ENCODE measurements at places on chromosomes 3 and 15. TPM values are rescaled to one million over a fixed set of nuclear protein-coding genes. Genes with fewer than 3 reads are reported as not detected.

DNA sequence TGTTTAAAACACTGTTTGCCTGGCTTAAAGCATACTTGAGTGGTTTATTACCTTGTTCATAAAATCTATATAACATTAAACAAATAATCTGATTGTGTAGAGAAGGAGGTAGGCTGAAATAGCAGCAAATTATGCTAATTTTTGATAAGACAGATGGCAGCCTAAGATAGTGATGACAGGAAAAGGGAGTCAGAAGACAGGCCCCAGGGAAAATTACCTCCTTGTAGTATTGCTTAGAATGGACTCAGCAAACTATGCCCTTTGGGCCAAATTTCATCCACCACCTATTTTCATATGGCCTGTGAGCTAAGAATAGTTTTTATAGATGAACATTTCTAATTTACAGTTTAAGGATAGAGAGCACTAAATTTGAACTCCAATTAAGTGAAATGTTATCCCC, 37.8 kb downstream of the CHD2 start:
- DNase-seq = no peak

- no peak for DNase-seq
These were observed 114.0 kb upstream of the RGMA start for GRCh38 chr15:93203036-93203435.

GRCh38 chr3:136437043-136437442, 186.9 kb downstream of the PCCB start:
- DNase-seq = no peak

- DNase-seq = no peak
These were observed 14.4 kb downstream of the STRA6 start for GRCh38 chr15:74188216-74188615.

DNA sequence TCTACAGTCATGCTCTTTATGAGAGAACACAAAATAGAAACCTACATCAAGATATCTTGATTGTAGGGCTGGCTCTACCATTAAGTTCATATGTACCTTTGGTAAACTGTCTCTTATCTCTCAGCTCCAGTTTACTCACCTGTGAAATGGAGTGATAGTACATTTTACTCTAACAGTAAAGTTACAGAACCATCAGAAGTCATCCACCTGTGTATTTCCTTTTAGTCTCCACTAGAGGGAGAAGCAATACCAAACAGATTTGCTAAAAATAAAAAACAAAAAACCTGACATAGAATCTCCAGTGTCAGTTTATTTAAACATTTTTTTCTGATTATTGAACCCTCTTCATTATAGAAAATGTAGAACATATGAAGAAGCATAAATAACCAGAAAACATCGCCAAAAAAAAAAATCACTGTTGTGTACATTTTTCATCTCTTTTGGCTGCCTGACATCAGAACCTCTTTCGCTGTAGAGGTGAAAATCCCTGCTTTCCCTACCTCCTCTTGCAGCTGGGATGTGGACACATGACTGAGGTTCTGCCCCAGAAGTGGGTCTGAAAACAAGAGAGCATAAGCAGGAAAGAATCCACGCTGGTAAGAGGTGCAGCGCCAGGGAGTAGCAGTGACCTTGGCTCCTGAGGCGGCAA, 48.7 kb upstream of the WDR72 start:
- no peak for DNase-seq

- no peak for DNase-seq
These were observed 71.3 kb upstream of the SLCO3A1 start for GRCh38 chr15:91782221-91782620.

- DNase-seq = no peak
These were observed 188.1 kb upstream of the SEMA6D start for GRCh38 chr15:47529241-47529640.

GRCh38 chr3:53612508-53612907, 118.1 kb downstream of the CACNA1D start:
- DNase-seq = no peak

DNA sequence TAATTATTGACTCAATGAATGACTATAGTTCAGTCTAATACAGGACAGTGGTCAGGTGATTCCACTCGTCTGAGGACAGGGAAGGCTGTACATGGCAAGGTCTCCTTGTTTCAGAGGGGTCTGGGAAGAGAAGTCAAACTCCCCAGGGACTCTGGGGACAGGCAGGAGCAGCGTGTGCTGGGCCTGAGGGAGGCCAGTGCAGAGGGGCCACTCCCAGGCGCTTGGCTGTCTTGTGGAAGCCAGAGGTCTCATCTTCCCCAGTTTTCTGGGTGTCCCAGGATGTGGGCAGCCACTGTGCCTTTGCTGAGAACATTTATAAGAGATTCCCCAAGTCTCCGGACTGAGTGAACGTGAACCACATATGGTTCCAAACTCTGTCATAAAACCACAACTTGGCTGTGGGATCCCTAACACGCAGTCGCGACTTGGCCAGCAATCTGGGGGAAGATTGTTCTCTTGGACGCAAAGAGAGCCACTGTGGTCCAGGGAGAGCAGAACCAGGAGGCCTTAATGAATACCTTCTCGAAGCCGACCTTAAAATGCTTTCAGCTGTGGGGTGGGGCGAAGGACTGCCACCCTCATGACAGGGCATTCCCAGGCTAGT, 30.4 kb downstream of the BHLHE40 start:
- DNase-seq = no peak

FSTL1 gene
- total RNA-seq = 98.6 TPM

DNA sequence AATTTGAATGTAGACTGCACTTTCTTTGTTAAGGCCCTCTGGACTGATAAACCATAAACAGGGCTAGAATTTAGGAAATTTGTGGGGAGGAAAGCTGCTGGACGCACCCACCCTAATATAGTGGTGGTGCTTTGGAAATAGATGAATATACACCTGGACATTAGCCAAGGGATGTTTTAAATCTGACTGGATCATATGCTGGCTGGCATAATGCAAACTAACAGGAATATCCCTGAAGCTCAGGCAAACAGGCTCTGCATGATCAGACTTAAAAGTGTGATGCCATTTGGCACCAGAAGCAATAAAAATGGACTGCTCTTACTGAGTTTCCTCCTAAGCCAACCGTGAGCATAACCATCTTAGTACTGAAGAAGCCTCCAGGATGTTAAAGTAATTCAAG, 465.8 kb upstream of the ROBO1 start:
- no peak for DNase-seq

DNA sequence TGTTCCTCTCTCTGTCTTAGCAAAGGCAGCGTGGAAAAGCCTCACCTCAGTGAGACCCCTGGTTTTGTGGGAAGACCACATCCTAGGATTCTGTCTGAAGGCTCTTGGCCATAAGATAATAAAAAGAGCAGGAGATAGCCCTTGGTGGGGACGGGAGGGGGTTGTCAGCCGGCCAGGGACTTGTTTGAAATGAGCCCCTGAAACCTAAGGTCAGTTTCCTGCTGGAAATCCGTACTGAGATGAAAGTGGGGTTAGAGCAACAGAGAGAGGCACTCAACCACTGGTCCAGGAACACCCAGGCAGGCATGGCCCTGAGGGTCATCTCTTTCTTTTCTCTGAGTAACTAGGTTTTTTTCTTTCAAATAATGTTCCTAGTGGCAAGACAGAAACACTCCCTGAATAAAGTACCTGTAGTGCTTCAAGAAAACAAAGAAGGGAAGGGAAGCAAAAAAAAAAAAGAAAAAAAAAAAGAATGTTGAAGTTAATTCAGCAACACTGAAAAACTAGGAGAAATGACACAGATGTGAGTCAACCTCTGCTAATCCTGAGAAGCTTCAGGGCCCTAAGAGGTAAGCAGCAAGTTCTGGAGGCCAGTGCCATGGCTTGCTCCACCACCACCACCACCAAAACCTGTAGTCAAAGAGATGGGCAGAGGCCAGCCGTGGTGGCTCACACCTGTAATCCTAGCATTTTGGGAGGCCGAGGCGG, 3.2 kb downstream of the ITGB5 start:
- DNase-seq = no peak

DNA sequence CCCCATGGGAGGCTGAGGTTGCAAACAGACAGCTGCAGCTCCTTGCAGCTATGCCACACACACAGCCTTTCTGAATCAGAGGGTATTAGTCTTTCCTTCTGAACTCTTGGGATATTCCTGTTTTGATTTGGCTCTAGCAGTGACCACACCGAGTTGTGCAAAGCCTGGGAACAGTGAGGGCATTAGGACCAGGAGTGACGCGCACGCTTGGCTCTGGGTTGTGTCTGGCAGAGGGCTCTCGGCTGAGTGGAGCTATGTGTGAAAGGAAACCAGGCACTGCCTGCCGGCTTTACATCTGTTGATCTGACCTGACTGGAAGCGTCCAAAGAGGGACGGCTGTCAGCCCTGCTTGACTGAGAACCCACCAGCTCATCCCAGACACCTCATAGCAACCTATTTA, at the start of gene GALNT15:
GALNT15 (plus strand) TSS at position 292 of the 400 bp plus-strand sequence. CDS start 472 bp downstream, outside the sequence.
- peak; percentile 88 for DNase-seq

CTXN2 gene
- total RNA-seq = not detected

GRCh38 chr3:31132132-31132769, 237.8 kb upstream of the GADL1 start:
- DNase-seq = no peak

IL5RA gene
- 1.4 TPM for total RNA-seq

HCLS1 gene
- total RNA-seq = 27.8 TPM

DNA sequence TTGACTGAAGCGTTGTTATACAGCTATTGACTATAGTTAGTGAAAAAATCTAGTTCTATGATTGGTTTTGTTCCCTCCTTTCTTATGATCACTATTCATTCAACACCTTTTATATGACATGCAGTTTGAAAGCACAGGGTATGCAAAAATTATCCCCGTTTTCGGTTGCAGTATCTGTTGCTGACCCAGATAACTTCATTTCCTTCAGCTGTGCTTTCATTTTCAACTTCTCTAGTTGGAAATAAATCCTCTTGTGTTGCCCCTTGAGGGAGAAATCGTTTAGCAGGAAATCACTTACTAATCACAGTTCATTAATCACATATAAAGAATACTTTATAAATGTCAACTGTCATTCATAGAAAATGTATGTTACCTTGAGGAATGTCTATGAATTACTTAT, 55.1 kb downstream of the MBNL1 start:
- DNase-seq = no peak

GRCh38 chr3:14343338-14344112, 58.9 kb upstream of the SLC6A6 start:
- DNase-seq = no peak

DNA sequence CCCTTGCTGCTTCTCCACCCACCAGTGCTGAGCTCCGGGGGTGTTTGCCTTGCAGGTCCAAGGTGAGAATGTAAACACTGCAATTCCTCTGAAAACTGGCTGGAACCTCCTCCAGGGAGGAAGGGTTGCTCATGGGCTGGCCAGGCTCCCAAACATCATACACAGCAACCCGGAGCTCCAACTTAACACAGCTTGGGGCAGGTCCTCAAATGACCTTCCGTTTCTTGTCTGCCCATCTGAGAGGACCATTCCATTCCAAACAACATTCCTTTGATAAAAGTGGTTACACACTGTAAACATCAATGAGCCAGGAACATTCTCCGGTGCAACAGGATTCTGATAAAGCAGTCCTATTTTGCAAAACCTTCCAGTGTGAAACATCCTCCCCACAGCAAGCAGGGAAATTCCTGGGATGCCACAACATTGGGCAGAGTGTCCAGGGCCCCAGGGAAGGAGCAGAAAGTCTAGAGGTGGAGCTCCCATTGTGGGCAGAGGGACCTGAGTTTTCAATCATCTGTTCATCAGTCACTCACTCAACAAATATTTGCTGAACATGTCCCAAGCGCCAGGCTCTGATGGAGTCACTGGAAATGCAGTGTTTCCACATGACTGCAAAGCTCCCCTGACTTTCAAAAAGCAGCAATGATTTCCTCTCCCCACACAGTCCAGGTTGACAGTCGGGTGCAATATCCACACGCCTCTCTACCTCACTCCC, 7.3 kb upstream of the HEG1 start:
- no peak for DNase-seq

DNA sequence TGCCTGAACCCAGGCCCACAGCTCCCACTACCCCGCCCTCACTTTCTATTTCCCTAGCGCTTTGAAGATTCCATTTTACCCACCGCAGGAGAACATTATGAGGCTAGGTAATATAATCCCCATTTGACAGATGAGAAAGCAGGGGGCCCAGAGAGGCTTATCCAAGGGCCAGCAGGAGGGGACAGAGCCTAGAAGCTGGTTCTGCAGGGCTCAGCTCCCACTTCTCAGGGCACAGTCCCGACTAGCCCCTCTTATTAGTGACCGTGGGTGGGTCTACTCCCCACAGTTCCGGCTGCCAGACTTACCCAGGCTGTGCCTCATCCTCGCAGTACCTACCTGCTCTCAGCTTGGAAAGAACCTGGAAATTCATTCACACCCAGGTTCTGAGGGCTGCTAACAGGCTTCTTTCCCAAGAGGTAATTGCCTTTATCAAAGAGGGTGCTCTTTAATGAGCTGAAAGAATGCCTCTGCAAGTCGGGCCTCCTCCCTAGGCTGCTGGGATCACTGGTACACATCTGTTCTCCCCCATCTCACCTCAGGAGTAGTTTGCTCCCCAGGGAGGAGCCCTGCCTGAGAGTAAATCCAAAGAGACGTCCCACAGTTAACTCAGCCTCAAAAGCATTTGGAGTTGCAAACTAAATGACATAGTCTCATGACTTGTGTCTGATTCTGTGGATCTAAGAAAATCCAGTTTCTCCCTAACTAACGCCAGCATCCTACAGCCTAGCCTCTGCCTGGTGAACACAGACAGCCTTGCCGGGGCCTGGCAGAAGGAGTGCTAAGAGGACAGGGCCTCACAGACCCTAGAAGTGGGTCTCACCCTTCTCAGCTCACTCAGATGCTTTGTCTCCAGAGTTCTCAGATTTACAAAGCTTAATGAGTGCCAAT, 125.0 kb downstream of the CHSY1 start:
- DNase-seq = no peak
